Activated CD4-positive, alpha-beta T cell treated with anti-CD3 and anti-CD28 coated beads, Interleukin-2, amount 50 U/mL, for 24 hours (primary cell): ENCODE measurements at places on chromosomes 16 and 17.

GRCh38 chr17:68868708-68869107 is 86.5 kb downstream of the ABCA8 start:
- no peak for DNase-seq

GRCh38 chr17:57654040-57654775 is 90.9 kb downstream of the CCDC182 start:
- no peak for DNase-seq

DNA sequence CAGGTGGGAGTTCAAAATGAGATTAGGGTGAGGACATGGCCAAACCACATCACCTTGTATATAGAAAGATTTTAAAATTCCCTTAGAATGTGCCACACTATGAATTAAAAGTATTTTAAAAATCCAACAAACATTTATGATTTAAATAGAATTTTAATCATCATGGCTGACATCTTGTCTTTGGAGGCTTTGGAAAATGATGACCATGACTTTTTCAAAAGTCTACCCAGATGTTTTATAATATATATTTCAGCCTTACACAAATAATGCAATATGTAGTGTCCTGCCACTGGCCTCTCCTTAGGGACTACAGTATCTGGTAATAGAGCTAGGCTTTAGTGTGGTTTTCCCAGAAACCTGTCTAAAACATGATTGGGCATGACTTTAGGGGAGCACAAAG is 1353.4 kb upstream of the GOT2 start:
- DNase-seq, result no peak

DNA sequence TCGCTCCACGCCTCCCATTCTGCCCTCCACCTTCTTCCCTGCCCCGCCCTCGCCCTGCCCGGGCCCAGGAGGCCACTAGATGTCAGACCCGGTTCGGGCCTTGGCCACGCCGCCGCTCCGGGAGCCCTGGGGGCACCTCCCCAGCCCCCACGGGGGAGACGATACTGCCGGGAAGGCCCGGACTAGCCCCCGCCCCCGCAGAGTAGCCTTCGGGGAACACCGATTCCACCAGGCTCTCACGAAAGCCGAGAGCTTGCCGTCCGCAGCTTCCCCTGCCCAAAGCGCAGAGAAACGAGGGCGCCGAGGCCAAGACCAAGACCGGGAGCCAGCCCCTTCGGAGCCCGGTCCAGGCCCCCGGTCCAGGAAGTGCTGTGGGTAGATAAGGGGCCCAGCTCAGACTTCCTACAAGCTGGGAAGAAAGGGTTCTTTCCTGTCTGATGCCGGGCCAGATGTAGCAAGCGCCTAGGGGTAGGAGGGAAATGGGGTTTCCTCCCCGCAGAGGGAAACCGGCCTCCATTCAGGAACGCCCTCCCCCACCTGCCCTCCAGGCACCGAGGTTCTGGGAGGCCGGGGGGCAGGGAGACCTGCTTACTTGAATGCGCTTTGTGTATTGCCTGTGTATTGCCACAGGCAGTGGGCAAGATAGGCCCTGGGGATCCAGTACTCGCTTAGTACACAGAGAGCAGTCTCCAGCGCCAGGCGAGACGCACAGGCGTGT is 806 bp upstream of the CYB561 start:
- peak; percentile 49 for DNase-seq

- peak; percentile 46 for DNase-seq
These were observed 482.6 kb downstream of the NPIPA7 start for GRCh38 chr16:16861546-16861945.

DNA sequence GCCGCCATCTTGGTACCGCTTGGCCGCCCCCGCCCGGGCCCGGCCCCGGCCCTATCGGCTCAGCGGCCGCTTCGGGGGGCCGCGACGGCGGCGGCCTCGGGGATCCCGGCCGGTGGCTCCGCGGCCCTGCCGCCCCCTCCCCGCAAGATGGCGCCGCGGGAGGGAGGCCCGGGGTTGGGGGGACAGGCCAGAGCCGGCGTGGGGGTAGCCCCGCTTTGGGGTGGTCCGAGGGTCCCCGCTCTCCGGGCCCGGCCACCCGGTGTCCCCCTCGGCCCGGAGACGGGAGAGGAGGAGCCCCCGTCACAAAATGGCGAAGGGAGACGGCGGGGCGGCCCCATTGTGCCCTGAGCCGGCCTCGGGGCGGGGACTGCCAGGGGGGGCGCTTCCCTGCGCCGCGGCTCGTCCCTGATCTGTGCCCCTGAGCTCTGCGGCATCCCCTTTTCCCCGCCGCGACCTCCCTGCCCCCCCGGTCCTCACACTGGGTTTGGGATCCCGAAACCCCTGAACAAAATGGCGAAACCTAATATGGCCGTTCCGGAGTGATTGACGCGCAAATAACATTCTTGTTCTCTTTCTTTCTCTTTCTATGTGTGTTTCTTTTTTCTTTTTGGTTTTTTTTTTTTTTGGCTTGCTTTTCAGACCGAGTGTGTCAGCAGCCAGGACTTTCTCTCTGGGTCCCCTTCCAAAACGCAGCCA is 986 bp downstream of the HAPSTR1 start:
- peak; percentile 42 for DNase-seq

DNA sequence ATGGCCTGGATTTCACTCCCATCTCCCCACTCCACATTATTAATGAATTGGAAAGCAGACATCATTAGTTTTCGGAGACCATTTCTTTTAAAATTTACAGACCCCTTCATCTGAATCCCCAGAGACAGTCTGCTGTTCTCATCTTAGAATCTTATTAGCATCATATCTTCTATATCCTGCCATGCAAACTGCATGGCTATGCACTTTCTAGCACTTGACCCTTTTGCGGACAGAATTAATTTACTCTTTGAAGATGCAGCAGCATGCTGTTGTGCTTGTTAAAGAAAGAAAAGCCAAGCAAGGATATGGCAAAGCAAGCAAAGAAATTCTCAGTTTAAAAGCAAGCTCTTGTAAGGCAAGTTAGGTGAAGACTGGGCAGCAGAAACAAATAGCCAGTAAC is 201.2 kb upstream of the PMFBP1 start:
- DNase-seq, result no peak

- no peak for DNase-seq
These were observed 141.1 kb downstream of the MSI2 start for GRCh38 chr17:57397402-57397801.

DNA sequence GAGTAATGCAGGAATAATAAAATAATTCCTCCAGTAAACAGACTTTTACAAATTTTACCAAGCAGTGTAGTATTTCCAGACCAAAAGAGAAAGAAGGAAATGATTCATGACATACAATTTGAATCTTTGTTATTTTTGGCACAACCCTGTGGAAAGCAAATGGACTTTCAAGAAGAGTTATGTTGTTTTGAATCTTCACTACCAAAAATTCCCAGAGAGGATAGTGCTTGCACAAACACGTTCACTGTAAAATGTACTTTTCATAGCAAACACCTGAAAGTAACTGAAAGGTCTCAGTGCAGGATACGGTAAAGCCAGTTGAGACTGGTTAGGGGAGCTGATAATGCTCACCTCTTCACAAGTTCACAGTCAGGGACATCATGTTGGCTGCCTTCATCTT is 107.1 kb downstream of the USP22 start:
- no peak for DNase-seq

- DNase-seq, result no peak
These were observed 87.5 kb upstream of the DNAH17 start for GRCh38 chr17:78664476-78665386.

DNA sequence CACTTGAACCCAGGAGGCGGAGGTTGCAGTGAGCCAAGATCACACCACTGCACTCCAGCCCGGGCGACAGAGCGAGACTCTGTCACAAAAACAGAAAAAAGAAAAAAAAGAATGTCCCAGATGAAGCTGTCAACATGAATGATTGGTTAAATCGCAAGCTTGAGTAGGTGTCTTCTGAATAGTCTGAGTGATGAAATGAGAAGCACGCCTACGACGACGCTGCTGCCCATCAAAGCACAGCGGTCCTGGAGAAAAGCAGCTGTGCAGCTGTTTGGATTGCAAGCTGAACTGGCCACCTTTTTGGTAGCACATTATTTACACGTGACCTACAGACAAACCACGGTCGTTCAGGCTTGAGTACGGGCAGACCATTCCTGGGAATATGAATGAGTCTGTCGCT is 12.5 kb downstream of the ADCY9 start:
- no peak for DNase-seq

DNA sequence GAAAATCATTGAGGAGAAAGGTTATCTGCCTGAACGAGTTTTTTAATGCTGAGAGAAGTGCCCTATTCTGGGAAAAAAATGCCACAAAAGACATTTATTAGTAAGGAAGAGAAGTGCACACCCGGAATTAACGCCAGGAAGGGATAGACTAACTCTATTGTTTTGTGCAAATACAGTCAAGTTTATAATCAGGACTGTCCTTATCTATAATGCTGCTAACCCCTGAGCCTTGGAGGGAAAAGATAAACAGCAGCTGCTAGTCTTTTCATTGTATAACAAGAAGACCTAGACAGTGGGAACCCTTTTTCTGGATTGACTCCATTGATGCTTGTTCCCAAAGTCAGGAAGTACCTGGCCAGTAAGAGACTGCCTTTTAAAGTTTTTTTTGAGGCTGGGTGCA is 26.5 kb downstream of the BCAS3 start:
- DNase-seq, result no peak

- DNase-seq, result no peak
These were observed 8.1 kb downstream of the HSF5 start for GRCh38 chr17:58480090-58480489.

DNA sequence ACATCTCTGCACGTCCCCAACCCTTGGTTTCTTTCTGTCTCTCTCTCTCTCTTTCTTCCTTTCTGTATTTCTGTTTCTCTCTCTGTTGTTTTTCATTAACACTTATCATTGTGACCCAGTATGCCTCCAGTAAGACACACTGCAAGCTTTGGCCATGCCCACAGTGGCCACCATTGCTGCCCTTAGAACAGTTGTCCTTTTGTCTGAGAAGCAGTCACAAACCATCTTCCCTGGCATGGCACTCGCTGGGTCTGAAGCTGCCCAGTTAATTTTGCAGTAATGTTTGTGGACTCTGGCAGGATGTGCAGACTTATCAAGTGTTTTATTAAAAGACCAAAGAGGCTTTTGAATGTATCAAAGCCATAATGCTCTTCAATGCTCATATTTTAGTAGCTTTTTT is 146.9 kb downstream of the MSI2 start:
- no peak for DNase-seq

DNA sequence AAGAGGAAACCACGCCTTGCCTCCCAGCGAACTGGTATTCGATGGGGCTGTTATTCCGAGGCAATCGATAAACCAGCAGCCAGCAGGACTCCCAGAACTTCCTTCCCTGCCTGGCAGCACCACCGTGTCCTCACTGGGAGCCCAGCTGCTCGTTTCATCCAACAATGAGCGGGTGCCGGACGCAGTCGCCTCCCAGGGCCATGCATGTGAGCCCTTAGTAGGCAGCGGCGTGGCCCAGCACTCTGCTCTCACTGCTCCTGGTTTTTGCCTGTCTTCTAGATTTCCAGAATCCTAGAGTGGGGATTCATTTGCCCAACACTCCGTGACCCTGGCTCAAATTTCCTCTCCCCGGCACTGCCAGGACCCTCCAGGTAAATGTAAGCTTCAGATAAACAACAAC is 29.1 kb upstream of the RASD1 start:
- no peak for DNase-seq
